Liver (tissue), 10 donors: ENCODE measurements at places on chromosomes 6 and 20. TPM values are rescaled to one million over a fixed set of nuclear protein-coding genes. Genes with fewer than 3 reads are reported as not detected.
A peak's percentile ranks its signal among the peaks of the same experiment; 100 is the strongest.

Gene CFB
- 2,016 TPM for total RNA-seq

Gene RIPOR2
- 10.9 TPM for total RNA-seq

DNA sequence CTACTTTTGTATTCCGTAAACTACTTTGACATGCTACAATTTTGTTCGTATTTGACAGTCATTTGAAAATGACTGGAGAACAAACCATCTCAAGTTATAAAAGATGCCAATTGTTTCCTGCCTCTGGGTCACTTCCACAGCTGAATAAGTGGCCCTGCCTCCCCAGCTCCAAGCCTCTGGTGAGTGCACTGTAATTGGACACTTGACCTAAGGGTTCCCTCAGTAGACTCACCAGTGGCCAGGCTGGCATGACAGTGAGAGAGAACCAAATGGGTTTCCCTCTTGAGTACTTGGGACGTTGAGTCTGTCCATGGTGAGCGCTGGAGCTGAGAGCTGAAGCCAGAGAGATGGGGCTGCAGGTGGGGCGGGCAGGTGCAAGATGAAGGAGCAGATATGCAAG, 57.1 kb downstream of the SLC35D3 start:
- no peaks in the 10 kb centered on the region for H3K4me1 ChIP-seq
- H3K36me3 ChIP-seq: no peaks in the 10 kb centered on the region
- no peak overlapping the region for H3K4me3 ChIP-seq

Gene RAD21L1
- total RNA-seq: not detected

- peaks cover 21% of the 10 kb centered on the region for H3K4me1 ChIP-seq
- H3K27me3 ChIP-seq: no peaks in the 10 kb centered on the region
- H3K4me3 ChIP-seq: no peak overlapping the region
- no peak overlapping the region for H3K27ac ChIP-seq
- no peaks in the 10 kb centered on the region for H3K36me3 ChIP-seq
Measured at GRCh38 chr6:38021029-38021428, 201.5 kb downstream of the ZFAND3 start.

DNA sequence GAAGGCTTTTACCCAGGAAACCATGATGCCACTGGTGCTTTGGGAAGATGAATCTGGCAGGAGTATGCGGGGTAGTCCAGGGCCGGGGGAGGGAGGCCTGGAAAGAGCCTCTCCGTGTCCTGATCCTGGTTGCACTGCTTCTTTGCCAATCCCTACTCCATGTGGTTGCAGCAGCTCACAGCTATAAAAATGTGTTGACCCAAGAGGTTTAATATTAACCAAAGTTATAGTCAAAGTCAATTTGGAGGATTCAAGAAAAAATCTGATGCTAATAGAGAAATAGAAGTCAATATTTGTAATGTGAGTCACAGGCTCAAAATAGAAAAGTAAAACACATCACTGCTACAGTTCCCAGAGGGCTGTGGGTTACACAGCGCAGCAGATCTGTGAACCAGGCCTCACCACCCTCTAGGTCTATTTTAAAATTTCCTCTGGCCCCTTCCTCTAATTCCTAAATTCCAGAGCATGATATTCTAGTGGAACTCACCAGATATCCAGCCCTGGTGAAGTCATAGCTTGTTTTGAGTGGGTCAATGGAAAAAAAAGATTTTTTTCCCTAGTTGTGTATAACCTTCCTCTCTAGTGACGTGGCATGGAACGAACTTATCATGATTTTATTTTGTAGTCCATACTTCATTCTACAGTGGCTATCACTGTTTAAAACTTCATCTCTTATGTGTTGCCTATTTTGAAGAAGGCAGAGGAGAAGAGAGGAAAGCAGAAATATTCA, 63.2 kb upstream of the BMP2 start:
- H3K27ac ChIP-seq: peak overlapping the region; percentile 92
- peak; percentile 54 for DNase-seq
- no peaks in the 10 kb centered on the region for H3K36me3 ChIP-seq
- H3K4me3 ChIP-seq: no peak overlapping the region
- peaks cover 70% of the 10 kb centered on the region for H3K4me1 ChIP-seq

Gene TRIM40
- not detected for total RNA-seq

Gene SYCP2L
- total RNA-seq: 0.28 TPM

DNA sequence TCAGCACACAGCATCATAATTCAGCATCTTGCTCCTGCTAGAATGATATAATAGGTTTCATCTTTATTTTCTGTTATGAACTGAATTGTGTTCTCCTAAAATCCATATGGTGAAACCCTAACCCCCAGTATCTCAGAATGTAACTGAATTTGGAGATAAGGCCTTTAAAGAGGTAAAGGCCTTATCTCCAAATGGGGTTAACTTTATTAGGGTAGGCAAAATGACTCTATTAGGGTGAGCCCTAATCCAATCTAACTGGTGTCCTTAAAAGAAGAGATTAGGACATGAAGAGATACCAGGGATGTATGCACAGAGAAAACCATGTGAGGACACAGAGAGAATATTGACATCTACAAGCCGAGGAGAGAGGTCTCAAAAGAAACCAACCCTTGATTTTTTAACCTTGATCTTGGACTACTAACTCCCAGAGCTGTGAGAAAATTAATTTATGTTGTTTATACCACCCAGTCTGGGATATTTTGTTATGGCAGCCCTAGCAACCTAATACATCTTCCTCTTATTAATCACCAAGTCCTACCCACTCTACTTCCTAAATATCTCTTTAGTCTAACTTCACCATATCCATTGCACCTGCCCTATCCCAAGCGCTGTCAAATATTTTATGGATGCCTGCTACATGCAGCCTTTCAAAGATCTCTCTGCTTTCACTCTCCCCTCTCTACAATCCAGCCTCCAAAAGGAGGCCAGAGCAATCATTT, 8.5 kb upstream of the MRS2 start:
- DNase-seq: no peak
- no peaks in the 10 kb centered on the region for H3K36me3 ChIP-seq
- H3K4me1 ChIP-seq: no peaks in the 10 kb centered on the region
- no peak overlapping the region for H3K27ac ChIP-seq
- H3K27me3 ChIP-seq: no peaks in the 10 kb centered on the region
- no peak overlapping the region for H3K4me3 ChIP-seq

Gene RFX6
- not detected for total RNA-seq

DNA sequence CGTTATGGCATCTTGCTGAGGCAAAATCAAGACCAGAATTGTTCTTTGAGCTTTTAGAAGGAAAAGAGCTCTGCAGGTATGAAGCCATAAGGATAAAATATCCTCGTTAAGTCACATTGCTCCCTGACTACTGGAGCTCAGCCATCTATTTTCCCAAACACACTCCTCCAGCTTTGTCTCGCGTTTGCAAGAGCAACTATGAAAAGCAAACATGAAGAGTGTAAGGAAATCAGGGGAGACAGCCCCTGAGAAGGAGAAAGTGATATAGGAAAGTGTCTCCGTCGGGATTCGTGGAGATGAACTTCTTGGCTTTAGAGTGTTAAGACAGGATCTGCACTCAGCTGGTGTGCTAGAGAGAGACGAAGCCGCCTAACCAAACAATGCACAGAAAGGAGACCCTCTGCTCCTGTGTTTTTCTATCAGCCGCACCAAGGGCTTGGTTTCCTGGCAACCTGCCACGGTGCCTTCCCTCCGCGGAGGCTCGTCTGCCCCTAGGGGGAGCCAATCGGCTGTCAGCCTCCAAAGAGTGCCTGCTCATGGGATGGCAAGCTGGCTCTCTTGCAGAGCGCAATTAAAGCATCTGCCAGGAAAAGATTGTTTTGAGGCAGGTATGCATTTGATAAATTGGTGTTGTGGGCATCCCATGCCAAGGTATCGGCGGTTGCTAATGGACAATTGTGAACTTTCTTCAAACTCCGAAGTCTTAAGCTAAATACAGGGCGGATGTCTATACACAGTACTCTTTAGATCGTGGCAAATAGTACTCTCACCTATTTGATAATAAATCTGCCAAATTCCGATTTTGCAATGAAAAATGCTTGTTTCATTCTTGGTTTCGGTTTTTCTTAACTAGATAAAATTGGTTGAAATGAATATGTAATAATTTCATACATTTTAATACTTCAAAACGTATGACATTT, 603.2 kb downstream of the RNF144B start:
- H3K4me1 ChIP-seq: peaks cover 5% of the 10 kb centered on the region
- no peak overlapping the region for H3K27ac ChIP-seq
- no peaks in the 10 kb centered on the region for H3K36me3 ChIP-seq
- no peaks in the 10 kb centered on the region for H3K27me3 ChIP-seq
- peak; percentile 70 for DNase-seq

DNA sequence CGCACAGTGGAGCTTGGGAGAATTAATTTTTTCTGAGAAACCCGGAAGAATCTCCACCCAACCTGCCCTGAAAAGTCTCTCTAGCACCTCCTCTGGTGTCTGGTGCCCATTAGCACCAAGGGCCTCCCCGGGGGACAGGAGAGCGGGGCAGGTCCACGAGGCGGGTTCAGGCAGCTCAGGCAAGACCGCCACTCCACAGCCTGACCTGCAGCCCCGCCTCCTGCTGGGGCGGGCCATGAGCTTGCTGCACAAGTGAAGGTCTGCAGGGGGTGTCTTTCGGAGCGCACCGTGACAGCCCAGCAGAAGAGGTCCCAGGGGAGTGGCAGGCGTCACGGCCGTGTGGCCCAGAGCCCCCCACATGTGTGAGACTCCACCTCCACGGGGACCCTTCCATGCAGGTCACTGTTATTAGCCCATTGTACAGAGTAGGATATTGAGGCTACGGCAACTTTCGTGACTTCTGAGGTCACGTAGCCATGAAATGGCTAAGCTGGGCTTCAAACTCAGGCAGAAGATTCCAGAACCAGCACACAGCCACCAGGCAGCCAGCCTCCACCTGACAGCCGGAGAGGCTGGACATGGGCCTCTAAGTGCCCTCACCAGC, 63.9 kb upstream of the SLCO4A1 start:
- no peak overlapping the region for H3K4me3 ChIP-seq
- H3K27me3 ChIP-seq: peaks cover 6% of the 10 kb centered on the region
- H3K4me1 ChIP-seq: no peaks in the 10 kb centered on the region
- DNase-seq: no peak
- no peaks in the 10 kb centered on the region for H3K36me3 ChIP-seq

Gene LKAAEAR1
- total RNA-seq: not detected

Gene PLG
- total RNA-seq: 1,208 TPM

Gene WFDC5
- not detected for total RNA-seq

Gene PXDC1
- 24.1 TPM for total RNA-seq

DNA sequence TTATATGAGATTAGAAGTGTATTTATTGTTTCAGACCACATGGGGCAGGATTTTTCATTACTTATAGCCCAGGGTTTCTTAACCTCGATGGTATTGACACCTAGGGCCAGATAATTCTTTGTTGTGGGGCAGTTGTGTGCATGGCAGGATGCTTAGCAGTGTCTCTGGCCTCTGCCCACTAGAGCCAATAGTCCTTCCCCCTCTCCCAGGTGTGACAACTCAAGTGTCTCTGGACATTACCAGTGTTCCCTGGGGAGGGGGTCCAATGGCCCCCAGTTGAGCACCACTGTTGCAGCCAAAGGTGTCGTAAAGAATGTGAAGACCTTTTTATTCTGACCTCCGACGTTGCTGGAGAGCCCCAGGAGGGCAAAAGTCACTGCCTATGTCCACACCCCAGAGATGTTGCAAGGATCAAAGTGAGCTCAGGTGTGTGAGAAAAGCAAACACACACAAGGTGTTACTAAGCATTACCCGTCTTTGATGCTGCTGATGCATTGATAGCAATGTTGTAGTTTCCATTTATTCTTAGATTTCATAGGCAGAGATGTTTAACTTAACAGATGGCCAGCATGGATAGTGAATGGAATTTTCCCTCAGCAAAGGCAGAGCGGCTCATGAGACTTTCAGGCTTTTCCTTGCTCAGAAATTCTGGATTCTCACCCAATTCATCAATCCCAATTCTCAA, 22.2 kb downstream of the BANF2 start:
- no peaks in the 10 kb centered on the region for H3K36me3 ChIP-seq
- no peaks in the 10 kb centered on the region for H3K27me3 ChIP-seq
- no peak overlapping the region for H3K4me3 ChIP-seq
- no peak for DNase-seq
- H3K27ac ChIP-seq: no peak overlapping the region

DNA sequence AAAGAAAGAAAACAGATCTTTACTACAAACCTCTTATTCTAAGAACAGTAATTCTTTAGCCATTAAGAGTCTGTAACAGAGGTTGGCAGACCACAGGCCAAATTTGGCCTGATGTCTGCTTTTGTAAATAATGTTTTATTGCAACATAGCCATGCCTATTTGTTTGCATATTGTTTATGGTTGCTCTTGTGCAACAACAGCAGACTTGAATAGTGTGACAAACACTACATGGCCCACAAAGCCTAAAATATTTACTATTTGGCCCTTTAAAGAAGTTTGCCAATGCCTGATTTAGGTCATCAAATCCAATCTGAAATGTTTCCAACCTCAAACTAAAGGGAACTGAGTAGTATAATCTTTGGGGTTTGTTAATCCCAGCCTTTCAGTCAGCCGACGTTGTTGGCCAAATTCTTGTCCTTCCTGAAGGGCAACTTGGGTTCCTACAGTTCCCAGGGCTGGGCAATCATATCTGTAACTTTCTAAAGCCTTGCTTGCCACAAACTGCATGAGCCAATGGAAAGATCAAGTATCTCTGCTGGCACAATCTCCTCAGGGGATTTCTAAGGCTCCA, 33.9 kb upstream of the TBC1D20 start:
- no peak overlapping the region for H3K4me3 ChIP-seq
- peaks cover 15% of the 10 kb centered on the region for H3K4me1 ChIP-seq
- DNase-seq: no peak
- H3K36me3 ChIP-seq: peaks cover 11% of the 10 kb centered on the region
- no peaks in the 10 kb centered on the region for H3K27me3 ChIP-seq

DNA sequence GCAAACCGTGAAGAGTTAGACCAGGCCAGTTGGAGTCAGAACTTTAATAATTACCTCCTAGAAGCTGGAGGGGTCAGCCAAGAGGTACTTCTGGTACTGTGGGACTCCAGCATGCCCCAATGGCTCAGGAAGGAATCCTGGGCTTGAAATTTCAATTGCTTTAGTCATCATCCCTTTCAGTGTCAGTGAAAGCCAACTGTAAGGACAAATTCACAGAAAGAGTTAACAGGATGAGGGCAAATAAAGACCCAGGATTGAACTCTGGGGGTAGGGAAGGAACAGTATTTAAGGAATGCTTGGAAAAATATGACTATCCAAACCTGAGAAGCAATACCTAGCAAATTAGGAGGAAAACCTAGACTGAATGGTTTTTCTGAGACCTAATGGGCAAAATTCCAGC, 735.1 kb upstream of the MARCKS start:
- no peak for DNase-seq
- H3K36me3 ChIP-seq: no peaks in the 10 kb centered on the region
- no peak overlapping the region for H3K27ac ChIP-seq
- H3K27me3 ChIP-seq: no peaks in the 10 kb centered on the region
- H3K4me1 ChIP-seq: no peaks in the 10 kb centered on the region
- no peak overlapping the region for H3K4me3 ChIP-seq
